Activated CD4-positive, alpha-beta T cell treated with anti-CD3 and anti-CD28 coated beads for 4 hours (primary cell): ENCODE measurements at places on chromosomes 13 and 19.

DNA sequence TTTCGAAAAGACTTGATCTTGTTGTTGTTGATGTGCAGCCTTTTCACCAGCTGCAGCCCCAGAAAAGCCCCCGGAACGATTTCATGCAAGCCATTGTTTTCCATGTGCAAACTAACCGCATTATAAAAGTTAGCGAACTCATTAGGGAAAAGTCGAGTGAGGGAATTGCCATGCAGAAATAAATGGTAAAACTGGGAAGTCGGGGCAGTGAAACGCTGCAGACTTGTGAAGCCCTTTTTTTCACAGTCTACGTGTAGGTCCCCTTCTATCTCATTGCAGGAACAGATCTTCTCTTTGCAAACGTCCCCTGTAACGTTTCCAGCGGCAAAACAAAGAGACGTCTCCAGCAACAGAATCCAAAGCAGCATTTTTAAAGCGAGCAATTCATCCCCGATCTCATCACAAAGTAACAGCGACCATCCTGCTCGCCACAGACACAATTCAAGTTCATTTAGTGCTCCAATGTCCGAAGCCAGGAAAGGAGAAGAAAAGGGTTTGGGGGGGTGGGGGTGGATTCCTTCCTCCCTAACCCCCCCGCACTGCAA lies 1.1 kb downstream of the SLITRK1 start:
- DNase-seq, result no peak

DNA sequence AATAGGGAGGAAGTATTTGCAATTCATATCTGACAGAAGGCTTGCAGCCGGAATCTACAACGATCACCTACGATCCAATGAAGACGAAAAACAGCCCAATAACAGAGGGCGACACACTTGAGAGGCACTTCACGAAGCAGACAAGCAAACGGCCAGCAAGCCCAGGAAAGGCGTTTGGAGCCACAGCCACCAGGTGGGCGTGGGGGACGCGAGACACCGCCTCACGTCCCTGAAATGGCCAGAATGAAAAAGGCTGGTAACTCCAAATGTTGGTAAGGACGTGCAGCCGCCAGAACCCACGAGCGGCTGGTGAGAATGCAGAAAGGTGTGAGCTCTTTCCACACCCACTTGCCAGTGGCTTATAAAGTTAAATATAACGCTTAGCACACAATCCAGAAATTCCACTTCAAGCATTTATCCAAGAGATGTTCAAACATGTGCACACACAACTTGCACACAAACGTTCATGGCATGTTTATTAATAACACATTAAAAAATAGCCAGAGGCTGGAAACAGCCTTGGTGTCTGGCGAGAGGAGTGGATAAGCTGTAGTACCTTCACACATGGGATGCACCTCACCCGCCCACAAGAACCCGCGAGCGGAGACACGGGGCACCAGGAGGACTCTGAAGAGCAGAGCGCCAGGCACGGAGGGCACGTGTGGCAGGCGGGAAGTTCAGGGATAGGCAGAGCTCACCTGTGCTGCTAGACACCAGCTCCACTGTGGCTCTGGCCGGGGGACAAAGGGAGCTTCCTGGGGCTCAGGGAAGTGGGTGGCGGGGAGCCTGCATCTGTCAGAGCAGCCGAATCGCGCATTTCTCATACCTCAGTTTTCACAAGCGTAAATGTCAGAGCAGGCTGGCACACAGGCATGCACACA lies 89.3 kb downstream of the SPACA7 start:
- no peak for DNase-seq

GRCh38 chr13:26847281-26847680 lies 86.7 kb upstream of the GPR12 start:
- no peak for DNase-seq

DNA sequence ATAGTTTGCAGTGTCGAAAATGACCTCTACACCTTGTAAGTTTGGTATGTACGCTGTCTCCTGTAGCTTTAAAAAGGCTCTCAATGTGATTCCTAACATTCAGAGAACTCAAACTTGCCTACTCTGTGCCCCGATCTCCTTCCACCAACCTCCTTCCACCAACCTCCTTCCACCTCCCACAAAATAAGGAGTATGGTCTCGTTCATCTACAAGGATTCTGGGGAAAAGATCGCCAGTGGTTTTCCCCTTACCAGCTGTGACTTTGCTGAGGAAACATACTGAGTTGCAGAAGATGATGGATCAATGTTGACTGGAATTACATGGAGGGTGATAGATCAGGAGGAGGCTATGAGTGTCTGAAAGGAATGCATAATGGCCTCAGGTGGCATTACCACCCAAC lies 16.0 kb downstream of the MYO16 start:
- DNase-seq, result no peak
